ENCODE measurements at places on chromosomes 7 and 10. TPM values are rescaled to one million over a fixed set of nuclear protein-coding genes. Genes with fewer than 3 reads are reported as not detected.

Gene CREM
- total RNA-seq = 26.9 TPM

Gene SLC26A4
- total RNA-seq = not detected

Gene SNX10
- total RNA-seq = 1.8 TPM

Gene GATA3
- 18.5 TPM for total RNA-seq

Gene MET
- 34.2 TPM for total RNA-seq

Gene ACTR3C
- total RNA-seq = 8.7 TPM

Gene C10orf53
- total RNA-seq = not detected

Gene OR2A7
- total RNA-seq = 4.2 TPM

Gene AKR1B1
- 78.4 TPM for total RNA-seq

Gene NUTM2D
- 9.9 TPM for total RNA-seq

Gene CHAT
- 0.62 TPM for total RNA-seq

DNA sequence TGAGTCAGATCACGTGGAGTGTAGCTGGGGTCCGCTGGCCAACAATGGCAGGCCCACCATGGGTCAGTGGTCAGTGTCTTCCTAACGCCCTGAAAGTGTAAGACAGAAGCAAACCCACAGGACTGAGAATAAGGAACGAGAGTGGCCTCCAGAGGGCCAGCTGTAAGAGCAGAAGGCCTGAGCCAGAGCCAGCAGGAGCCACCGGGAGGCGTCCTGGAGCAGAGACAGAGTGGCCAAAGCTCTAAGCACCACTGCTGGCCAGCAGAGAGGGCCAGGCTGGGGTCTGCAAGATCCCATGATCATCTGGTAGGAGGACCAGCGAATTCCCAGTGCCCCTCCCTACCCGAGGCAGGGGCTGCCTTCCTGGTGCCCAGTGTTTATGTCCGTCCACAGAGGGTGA is 9.2 kb downstream of the CCDC201 start:
- no peak overlapping the region for H3K4me3 ChIP-seq
- no peaks in the 10 kb centered on the region for H3K27me3 ChIP-seq
- H3K27ac ChIP-seq = no peak overlapping the region

- no peak overlapping the region for H3K27ac ChIP-seq
- H3K4me3 ChIP-seq = no peak overlapping the region
- no peaks in the 10 kb centered on the region for H3K36me3 ChIP-seq
- H3K27me3 ChIP-seq = no peaks in the 10 kb centered on the region
Measured at GRCh38 chr7:19464241-19464640, 244.6 kb downstream of the POLR1F start.

DNA sequence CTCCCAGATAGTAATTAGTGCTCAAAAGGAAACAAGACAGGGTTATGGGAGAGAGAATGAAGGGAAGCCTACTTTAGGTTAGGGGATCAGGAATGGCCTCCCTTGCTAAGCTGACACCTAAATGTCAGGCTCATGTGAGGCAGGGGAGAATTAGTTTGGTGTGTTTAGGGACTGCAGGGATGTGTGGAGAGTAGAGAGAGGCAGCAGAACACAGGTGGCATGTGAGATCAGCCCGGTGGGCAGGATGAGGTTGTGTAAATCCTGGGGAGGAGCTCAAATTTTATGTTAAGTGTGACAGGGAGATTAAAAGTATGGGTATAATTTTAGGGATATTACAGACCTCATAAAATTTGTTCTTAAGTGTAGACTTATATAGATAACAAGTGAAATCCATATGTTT is 56.2 kb upstream of the ZNF438 start:
- no peaks in the 10 kb centered on the region for H3K36me3 ChIP-seq
- H3K27ac ChIP-seq = no peak overlapping the region
- H3K27me3 ChIP-seq = no peaks in the 10 kb centered on the region
- no peak for DNase-seq

- H3K4me1 ChIP-seq = no peaks in the 10 kb centered on the region
- no peaks in the 10 kb centered on the region for H3K36me3 ChIP-seq
- H3K27ac ChIP-seq = no peak overlapping the region
- no peak for DNase-seq
- no peak overlapping the region for H3K4me3 ChIP-seq
Measured at GRCh38 chr10:2244471-2244870, 507.1 kb upstream of the ADARB2 start.

DNA sequence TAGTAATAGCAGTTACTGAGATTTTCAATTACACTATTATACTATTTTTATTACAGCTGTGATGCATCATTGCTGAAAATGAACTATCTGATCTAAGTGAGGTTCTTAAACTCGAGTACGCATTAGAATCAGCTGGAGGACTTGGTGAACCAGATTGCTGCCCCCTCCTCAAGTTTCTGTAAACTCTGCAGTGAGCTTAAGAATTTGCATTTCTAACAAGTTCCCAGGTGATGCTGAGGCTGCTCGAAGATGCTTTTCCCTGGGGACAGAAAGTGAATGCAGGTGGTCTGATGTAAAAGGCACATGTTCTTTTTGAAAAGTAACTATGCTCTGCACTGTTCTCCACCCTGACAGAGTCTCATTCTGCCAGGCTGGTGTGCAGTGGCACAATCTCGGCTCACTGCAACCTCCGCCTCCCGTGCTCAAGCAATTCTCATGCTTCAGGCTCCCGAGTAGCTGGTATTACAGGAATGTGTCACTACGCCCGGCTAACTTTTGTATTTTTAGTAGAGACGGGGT is 12.5 kb downstream of the RNF133 start:
- H3K4me1 ChIP-seq = no peaks in the 10 kb centered on the region
- H3K36me3 ChIP-seq = no peaks in the 10 kb centered on the region
- H3K27me3 ChIP-seq = no peaks in the 10 kb centered on the region

DNA sequence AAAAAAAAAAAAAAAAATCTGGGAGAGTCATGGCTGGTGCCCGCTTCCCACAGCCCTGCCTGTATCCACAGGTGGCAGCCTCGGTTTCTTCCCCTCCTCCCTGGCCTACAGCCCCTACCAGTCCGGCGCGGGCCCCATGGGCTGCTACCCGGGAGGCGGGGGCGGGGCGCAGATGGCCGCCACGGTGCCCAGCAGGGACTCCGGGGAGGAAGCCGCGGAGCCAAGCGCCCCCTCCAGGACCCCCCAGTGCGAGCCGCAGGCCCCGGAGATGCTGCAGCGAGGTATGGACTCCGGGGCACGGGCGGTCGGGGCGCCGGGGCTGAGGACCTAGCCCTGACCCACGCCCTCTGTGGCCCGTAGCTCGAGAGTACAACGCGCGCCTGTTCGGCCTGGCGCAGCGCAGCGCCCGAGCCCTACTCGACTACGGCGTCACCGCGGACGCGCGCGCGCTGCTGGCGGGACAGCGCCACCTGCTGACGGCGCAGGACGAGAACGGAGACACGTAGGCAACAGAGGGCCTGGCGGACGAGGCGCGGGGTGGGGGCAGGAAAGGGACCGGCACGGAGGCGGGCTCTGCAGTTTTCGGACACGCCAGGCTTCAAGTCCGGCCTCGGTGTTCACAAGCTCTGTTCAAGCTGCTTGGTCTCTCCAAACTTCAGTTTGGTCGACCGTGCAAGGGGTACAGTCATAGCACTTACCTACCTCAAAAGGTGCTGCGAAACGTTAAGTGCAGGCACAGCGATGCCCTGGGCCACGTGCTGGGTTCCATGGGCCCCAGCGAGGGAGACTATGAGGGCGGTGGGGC is 3.9 kb downstream of the NFKB2 start:
- H3K36me3 ChIP-seq = no peaks in the 10 kb centered on the region
- H3K4me1 ChIP-seq = peaks cover 9% of the 10 kb centered on the region
- no peaks in the 10 kb centered on the region for H3K27me3 ChIP-seq
- peak overlapping the region; percentile 56 for H3K27ac ChIP-seq
- peak; percentile 94 for DNase-seq

- peak overlapping the region; percentile 68 for H3K27ac ChIP-seq
- H3K4me1 ChIP-seq = peaks cover 75% of the 10 kb centered on the region
- peaks cover 36% of the 10 kb centered on the region for H3K27me3 ChIP-seq
- DNase-seq = no peak
- no peaks in the 10 kb centered on the region for H3K36me3 ChIP-seq
- H3K4me3 ChIP-seq = peak overlapping the region; percentile 44
Measured at GRCh38 chr10:69845574-69846292, 44.0 kb downstream of the COL13A1 start.

- H3K4me3 ChIP-seq = no peak overlapping the region
- no peaks in the 10 kb centered on the region for H3K27me3 ChIP-seq
- peaks cover 5% of the 10 kb centered on the region for H3K36me3 ChIP-seq
- no peaks in the 10 kb centered on the region for H3K4me1 ChIP-seq
Measured at GRCh38 chr10:129771024-129771423, 193.1 kb downstream of the EBF3 start.

DNA sequence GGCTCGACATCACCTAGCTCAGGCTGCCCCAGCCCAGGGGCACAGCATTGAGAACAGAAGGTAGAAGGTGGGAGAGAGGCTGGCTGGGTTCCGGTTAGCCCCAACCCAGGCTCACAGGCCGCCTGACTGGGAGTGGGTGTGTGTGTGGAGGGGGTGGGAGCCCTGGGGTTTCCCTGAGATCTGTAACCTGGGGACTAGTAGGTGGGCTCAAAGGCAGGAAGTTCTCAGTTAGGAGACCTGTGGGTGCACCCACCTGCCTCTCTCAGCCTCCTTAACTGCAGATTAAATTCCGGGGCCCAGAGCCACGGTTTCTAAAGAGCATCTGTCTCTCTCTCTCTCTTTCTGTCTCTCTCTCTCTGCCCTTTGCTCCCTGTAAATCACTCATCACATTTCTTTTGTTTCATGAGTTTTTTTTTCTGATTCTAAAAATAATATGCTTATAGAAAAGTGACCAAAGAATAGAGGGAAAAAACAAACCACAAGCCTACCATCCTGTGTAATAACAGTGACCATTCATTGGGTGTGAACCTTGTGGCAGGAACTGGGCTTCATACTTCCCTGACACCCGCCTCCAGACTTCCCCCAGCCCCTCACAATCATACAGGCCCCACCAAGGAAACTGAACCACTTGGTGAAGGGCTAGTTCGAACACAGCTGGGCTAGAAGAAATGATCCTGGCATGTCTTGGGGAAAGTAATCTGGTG is 83.4 kb upstream of the SMNDC1 start:
- DNase-seq = no peak
- H3K36me3 ChIP-seq = no peaks in the 10 kb centered on the region
- no peaks in the 10 kb centered on the region for H3K27me3 ChIP-seq
- H3K4me1 ChIP-seq = no peaks in the 10 kb centered on the region
- H3K27ac ChIP-seq = no peak overlapping the region
- H3K4me3 ChIP-seq = no peak overlapping the region

DNA sequence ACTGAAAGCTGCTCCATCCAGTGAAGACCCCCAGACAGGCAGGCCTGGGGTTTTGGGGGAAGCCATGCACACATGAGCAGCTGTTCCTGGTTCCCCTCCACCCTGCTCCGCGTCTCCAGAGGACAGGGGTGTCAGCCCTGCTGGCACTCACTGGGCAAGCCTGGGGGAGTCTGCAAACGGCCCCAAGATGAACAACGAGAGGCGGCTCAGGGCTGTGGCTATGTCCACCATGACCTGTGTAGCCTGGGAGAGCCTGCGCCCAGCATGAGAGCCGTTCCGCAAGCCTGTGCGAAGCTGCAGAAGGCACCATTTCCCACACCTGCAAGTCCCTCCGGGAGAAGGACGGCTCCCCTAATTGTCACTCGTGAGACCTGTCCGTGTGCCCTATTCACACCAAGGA is 59.5 kb downstream of the DPYSL4 start:
- H3K36me3 ChIP-seq = no peaks in the 10 kb centered on the region
- DNase-seq = no peak
- H3K27me3 ChIP-seq = peaks cover 3% of the 10 kb centered on the region
- no peak overlapping the region for H3K4me3 ChIP-seq

DNA sequence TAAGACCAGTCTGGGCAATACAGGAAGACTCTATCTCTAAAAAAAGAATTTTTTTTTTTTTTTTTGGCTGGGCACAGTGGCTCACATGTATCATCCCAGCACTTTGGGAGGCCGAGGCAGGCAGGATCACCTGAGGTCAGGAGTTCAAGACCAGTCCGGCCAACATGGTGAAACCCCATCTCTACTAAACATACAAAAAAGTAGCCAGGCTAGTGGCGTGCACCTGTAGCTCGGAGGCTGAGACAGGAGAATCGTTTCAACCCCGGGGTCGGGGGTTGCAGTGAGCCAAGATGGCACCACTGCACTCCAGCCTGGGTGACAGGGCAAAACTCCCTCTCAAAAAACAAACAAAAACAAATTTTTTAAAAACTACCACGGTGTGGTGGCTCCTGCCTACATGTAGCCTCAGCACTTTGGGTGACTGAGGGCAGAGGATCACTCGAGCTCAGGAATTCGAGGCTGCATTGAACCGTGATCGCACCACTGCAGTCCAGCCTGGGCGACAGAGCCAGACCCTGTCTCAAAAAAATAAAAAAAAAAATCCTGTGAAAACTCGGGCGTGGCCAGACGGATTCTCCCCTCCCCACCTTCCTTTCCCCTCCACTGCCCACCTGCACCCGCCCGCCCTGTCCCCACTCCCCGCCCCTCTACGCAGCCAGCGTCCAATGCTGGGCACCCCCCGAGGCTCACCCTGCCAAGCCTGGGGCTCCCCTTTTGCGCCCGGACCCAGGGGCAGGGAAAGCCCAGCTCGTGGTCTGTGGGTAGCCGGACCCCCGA is 745 bp upstream of the ORAI2 start:
- no peaks in the 10 kb centered on the region for H3K36me3 ChIP-seq
- H3K27me3 ChIP-seq = no peaks in the 10 kb centered on the region
- DNase-seq = no peak
- peak overlapping the region; percentile 84 for H3K4me3 ChIP-seq

DNA sequence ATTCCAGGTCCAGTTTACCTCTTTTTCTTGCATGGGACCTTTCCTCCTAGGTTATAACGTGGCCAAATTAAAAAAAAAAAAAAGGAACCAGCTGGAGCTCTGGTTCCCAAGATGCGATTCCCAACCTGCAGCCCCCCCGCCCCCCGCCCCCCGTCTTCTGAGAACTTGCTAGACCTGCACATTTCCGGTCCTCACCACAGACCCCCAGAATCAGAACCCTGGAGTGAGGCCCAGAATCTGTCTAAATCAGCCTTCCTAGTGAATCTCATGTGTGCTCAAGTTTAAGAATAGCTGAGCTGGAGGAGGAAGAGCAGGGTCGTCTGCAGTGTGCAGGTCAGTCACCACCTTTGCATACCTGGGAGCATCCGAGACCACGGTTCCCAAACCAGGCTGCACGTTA is 144.2 kb downstream of the KLF6 start:
- no peaks in the 10 kb centered on the region for H3K36me3 ChIP-seq
- H3K27ac ChIP-seq = no peak overlapping the region
- H3K27me3 ChIP-seq = peaks cover 3% of the 10 kb centered on the region
- DNase-seq = no peak
- no peak overlapping the region for H3K4me3 ChIP-seq

All from type B pancreatic cell (in vitro differentiated cells).